ENCODE measurements at places on chromosomes 7 and 10. TPM values are rescaled to one million over a fixed set of nuclear protein-coding genes. Genes with fewer than 3 reads are reported as not detected.

DNA sequence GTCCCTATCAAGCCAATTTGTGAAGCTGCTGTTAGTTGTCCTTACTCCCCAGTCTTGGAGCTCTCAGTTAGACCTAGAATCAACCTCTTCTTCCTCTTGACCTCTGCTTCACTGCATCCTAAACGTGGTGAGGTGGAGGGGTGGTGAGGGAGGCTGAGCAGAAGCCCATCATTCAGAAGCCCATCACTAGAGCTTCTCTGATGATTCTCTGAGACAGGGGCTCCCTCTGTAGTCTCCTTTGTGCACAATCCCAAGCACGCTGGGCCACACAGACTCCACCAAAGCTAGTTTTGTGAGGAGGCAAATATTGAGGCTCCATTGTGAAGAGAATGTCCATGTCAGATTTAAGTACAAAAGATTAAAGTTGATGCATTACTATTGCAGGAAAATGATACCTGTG, 163.8 kb upstream of the PRSS1 start:
- H3K36me3 ChIP-seq, result no peaks in the 10 kb centered on the region
- H3K4me1 ChIP-seq, result peaks cover 6% of the 10 kb centered on the region
- no peak for DNase-seq
- no peaks in the 10 kb centered on the region for H3K27me3 ChIP-seq
- no peak overlapping the region for H3K27ac ChIP-seq
- no peak overlapping the region for H3K4me3 ChIP-seq

GRCh38 chr10:114103284-114103683, 59.6 kb downstream of the ADRB1 start:
- no peaks in the 10 kb centered on the region for H3K36me3 ChIP-seq
- H3K27ac ChIP-seq, result no peak overlapping the region
- peaks cover 14% of the 10 kb centered on the region for H3K27me3 ChIP-seq
- H3K4me3 ChIP-seq, result no peak overlapping the region
- peaks cover 9% of the 10 kb centered on the region for H3K4me1 ChIP-seq

- H3K27ac ChIP-seq, result no peak overlapping the region
- no peaks in the 10 kb centered on the region for H3K27me3 ChIP-seq
- no peak overlapping the region for H3K4me3 ChIP-seq
- peak; percentile 55 for DNase-seq
Measured at GRCh38 chr10:23702977-23703414, 264.1 kb downstream of the OTUD1 start.

DNA sequence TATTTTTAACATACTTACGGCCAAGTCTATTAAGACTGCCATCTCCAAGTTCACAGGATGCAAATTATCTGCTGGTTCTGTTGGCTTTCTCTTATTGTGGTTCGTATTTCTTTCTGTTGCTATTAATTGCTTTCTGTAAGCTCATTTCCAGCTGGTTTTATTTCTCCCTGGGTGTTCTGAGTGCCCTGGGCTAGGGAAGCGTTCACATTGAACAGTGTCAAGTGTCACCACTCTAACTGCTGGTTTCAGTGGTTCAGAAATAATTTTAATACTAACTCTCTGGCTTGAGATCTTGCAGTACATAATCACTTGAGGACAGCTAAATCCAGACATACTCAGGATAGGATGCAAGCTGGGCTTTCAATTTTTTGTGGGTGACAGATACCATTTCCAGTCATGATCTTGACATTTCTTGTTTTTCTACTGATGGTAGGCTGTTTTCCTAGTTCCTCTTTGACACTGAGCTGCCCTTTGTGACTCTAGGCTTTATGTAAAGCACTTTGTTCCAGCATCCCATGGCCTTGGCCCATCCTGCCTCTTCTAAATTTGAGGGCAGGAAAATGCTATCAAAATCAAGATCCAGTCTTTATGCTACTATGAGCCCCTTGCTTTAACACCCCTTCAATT, 117.6 kb downstream of the SNX13 start:
- H3K36me3 ChIP-seq, result peaks cover 20% of the 10 kb centered on the region
- H3K27ac ChIP-seq, result no peak overlapping the region
- H3K4me3 ChIP-seq, result no peak overlapping the region
- no peak for DNase-seq

- no peak overlapping the region for H3K4me3 ChIP-seq
- no peaks in the 10 kb centered on the region for H3K4me1 ChIP-seq
- H3K27me3 ChIP-seq, result no peaks in the 10 kb centered on the region
- no peak for DNase-seq
- no peaks in the 10 kb centered on the region for H3K36me3 ChIP-seq
Measured at GRCh38 chr7:142739923-142740492, 9.3 kb upstream of the PRSS1 start.

DNA sequence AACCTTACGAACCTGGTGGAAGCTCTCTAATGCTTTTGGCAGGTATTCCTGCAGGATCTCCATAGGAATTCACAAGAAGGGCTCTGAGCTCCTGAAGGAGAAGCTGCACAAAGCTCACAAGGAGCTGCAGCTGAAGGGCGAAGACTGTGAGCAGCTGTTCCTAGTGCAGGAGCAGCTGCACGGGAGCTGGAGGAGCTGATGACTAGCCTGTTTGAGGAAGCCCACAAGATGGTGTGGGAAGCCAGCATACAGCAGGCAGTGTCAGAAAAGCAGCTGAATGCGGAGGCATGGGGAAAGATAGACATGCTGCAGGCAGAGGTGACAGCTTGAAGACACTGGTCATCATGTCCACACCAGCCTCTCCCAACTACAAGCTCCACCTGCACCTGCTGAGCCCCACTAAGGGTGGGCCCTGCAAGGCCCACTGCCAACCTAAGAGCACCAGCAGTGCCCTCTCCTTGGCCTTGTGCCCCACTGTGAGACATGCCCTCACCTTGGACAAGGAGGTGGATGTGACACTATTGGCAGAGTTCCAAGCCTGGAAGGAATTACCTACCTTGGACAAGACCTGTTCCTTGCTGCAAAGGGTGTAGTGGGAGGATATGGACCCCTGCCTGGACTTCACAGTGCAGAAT, 250.6 kb downstream of the BBS9 start:
- no peak overlapping the region for H3K4me3 ChIP-seq
- no peaks in the 10 kb centered on the region for H3K36me3 ChIP-seq
- no peaks in the 10 kb centered on the region for H3K4me1 ChIP-seq
- no peaks in the 10 kb centered on the region for H3K27me3 ChIP-seq
- no peak overlapping the region for H3K27ac ChIP-seq
- DNase-seq, result no peak

GRCh38 chr10:48472501-48473069, 132.3 kb downstream of the ARHGAP22 start:
- DNase-seq, result no peak
- H3K4me3 ChIP-seq, result no peak overlapping the region
- no peaks in the 10 kb centered on the region for H3K36me3 ChIP-seq
- H3K4me1 ChIP-seq, result no peaks in the 10 kb centered on the region
- H3K27ac ChIP-seq, result no peak overlapping the region

GRCh38 chr10:58955615-58956014, 220.8 kb upstream of the PHYHIPL start:
- H3K36me3 ChIP-seq, result no peaks in the 10 kb centered on the region
- H3K27me3 ChIP-seq, result no peaks in the 10 kb centered on the region
- no peak overlapping the region for H3K27ac ChIP-seq
- H3K4me1 ChIP-seq, result no peaks in the 10 kb centered on the region

GRCh38 chr10:132597654-132598053, 60.1 kb downstream of the INPP5A start:
- no peaks in the 10 kb centered on the region for H3K27me3 ChIP-seq
- no peak for DNase-seq
- H3K36me3 ChIP-seq, result no peaks in the 10 kb centered on the region
- peaks cover 23% of the 10 kb centered on the region for H3K4me1 ChIP-seq
- no peak overlapping the region for H3K4me3 ChIP-seq
- no peak overlapping the region for H3K27ac ChIP-seq

DNA sequence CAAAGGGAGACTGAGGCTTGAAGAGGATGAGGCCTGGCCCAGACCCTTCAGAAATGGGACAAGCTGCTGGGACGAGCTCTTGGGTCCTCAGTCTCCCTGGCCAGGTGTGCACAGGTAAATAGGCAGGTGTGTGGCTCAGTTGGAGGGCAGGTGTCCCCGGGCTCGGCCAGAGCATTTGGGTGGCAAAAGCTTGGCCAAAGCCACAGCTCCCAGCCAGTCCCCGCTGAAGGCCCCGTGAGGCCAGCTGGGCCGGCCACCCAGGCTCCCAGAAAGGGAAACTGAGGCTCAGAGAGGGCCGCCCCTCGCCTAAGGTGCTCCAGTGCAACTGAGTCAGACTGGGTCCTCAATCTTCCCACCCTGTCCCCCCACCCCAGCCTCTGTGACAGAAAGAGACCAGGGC, 37.3 kb downstream of the MICALL2 start:
- H3K4me3 ChIP-seq, result no peak overlapping the region
- H3K36me3 ChIP-seq, result no peaks in the 10 kb centered on the region
- no peak overlapping the region for H3K27ac ChIP-seq
- no peak for DNase-seq
- H3K27me3 ChIP-seq, result no peaks in the 10 kb centered on the region

DNA sequence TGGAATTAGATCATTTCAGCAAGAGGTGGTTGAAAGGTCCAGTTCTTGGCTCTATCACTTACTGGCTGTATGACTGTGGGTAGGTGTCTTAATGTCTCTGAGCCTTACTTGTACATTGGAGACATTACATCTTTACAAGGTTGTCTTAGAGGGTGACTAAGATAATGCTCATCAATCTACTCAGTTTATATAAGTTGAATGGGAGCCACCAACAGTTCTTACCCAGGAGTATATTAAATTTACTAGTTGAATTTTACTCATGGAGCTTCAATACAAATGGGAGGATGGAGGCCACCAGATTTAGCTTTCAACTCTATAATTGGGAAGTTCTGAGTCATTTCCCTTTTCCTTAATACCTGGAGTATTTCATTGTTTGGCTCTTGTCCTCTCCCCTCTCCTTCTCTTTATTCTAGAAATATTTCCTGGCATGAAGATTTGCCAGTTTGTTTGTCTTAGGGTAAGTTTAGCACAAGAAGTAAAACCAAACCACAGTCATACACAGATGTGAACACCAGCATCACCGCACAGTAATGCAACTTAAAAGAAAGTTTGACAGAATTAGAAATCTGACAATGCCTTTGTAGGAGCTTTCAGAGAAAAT, 222.8 kb downstream of the LRMDA start:
- no peaks in the 10 kb centered on the region for H3K27me3 ChIP-seq
- no peak overlapping the region for H3K27ac ChIP-seq
- H3K4me1 ChIP-seq, result no peaks in the 10 kb centered on the region
- H3K4me3 ChIP-seq, result no peak overlapping the region

DNA sequence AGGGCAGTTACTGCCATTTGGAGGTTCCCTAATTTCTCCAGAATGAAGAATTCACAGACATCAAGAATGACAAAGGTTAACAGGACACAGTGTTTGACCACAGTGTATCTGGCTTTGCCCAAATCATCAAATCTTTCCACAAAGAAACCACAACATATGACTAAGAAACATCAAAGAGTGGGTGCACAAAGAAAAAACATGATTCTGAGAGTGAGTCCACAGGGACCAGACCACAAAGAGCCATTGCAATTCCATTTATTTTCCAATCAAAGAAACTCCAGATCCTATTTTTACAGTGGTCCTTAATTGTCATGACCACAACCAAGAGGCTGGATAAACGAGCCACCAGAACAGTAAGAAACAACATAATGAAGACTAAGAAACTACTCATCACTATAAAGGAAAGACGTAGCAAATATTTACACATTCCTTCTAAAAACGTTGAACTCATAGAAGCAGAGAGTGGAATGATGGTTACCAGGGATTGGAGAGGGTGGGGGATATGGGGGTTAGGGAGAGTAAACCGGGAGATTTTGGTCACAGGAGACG, 286.5 kb downstream of the DOCK4 start:
- H3K27me3 ChIP-seq, result no peaks in the 10 kb centered on the region
- DNase-seq, result no peak
- H3K27ac ChIP-seq, result no peak overlapping the region
- H3K4me3 ChIP-seq, result no peak overlapping the region
- no peaks in the 10 kb centered on the region for H3K4me1 ChIP-seq

GRCh38 chr10:260819-261429, 125.7 kb downstream of the ZMYND11 start:
- no peak overlapping the region for H3K4me3 ChIP-seq
- no peak for DNase-seq
- H3K27ac ChIP-seq, result no peak overlapping the region
- no peaks in the 10 kb centered on the region for H3K4me1 ChIP-seq
- H3K36me3 ChIP-seq, result no peaks in the 10 kb centered on the region
- H3K27me3 ChIP-seq, result no peaks in the 10 kb centered on the region

- DNase-seq, result no peak
- H3K36me3 ChIP-seq, result no peaks in the 10 kb centered on the region
- H3K27ac ChIP-seq, result no peak overlapping the region
- H3K27me3 ChIP-seq, result peaks cover 6% of the 10 kb centered on the region
- H3K4me1 ChIP-seq, result no peaks in the 10 kb centered on the region
- H3K4me3 ChIP-seq, result no peak overlapping the region
Measured at GRCh38 chr10:27383595-27384542, 120.2 kb upstream of the RAB18 start.

DNA sequence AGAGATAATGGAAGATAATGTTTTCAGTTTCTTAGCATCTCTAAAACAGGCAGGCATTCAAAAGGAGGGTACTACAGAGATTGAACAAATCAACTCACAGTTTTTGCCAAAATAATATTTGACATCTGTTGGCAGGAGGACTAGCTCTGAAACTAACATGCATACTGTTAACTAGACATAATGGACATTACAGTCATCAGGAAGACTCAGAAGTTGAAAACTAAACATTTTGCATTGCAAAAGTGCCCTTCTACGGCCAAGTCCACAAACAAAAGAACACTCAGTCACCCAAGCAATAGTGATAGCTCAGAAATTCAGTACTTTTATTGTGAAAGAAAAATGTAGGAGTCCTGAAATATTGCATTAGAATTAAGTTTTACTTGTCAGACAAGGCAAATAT, 399.0 kb downstream of the HGF start:
- no peaks in the 10 kb centered on the region for H3K27me3 ChIP-seq
- no peak for DNase-seq
- no peaks in the 10 kb centered on the region for H3K36me3 ChIP-seq
- H3K4me3 ChIP-seq, result no peak overlapping the region

- no peaks in the 10 kb centered on the region for H3K27me3 ChIP-seq
- no peak overlapping the region for H3K4me3 ChIP-seq
- no peak overlapping the region for H3K27ac ChIP-seq
- no peak for DNase-seq
- no peaks in the 10 kb centered on the region for H3K4me1 ChIP-seq
Measured at GRCh38 chr7:1367501-1368183, 91.6 kb downstream of the MICALL2 start.

BMPER gene
- polyA plus RNA-seq, result not detected

TRDMT1 gene
- polyA plus RNA-seq, result 5.8 TPM

KCNH2 gene
- polyA plus RNA-seq, result 1.4 TPM

GRK5 gene
- 5.1 TPM for polyA plus RNA-seq

AZGP1 gene
- polyA plus RNA-seq, result not detected

TMEM229A gene
- not detected for polyA plus RNA-seq

NME8 gene
- not detected for polyA plus RNA-seq

ADGRA1 gene
- polyA plus RNA-seq, result not detected

CCDC172 gene
- not detected for polyA plus RNA-seq
